ENCODE measurements at places on chromosomes 6 and 20.

- DNase-seq: no peak
Observed at GRCh38 chr6:46419576-46420002, 71.7 kb downstream of the RCAN2 start.

DNA sequence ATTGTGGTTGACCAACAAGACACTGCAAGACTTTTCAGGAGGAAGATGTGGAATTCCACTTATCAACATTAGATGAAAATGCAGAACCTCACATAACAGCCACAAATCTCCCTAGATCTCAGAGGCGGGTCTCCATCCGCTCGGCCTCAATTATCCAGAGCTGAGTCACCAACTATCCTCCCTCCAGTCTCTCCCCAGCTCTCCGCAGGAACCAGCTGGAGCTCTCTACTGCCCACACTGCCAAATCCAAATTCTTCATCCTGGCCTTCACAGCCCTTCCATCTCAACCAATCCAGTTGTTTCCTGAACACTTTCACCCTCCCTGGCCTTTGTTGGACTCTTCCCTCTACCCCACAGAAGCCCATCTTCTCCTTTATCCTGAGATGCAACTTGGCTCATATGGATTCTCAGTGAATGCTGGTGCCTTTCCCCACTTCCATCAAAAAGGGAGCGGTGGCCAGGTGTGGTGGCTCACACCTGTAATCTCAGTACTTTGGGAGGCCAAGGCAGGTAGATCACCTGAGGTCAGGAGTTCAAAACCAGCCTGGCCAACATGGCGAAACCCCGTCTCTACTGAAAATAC, 3.5 kb upstream of the TGIF2 start:
- DNase-seq: no peak

DNA sequence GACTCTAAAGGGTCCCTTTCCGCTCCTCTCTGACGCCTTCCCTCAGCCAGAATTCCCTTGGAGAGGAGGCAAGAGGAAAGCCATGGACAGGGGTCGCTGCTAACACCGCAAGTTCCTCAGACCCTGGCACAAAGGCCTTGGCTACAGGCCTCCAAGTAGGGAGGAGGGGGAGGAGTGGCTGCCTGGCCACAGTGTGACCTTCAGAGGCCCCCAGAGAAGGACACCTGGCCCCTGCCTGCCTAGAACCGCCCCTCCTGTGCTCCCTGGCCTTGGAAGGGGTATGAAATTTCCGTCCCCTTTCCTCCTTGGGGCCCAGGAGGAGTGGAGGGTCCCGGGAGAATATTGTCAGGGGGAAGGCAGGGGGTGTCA, 2.7 kb downstream of the VEGFA start:
- DNase-seq: no peak

- peak; percentile 13 for DNase-seq
Observed at GRCh38 chr6:137904822-137905617, 38.0 kb downstream of the TNFAIP3 start.

- peak; percentile 20 for DNase-seq
Observed at GRCh38 chr6:76876922-76877553, 586.3 kb downstream of the HTR1B start.

DNA sequence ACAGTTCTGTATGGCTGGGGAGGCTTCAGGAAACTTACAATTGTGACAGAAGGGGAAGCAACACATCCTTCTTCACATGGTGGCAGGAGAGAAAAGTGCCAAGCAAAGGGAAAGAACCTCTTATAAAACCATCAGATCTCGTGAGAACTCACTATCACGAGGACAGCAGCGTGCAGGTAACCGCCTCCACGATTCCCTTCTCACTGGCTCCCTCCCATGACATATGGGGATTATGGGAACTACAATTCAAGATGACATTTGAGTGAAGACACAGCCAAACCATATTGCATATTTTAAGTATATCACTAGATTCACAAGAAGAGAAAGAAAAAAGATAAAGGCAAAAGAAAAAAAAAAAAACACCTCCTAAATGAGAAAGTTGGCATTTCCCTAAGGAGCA, 431.9 kb upstream of the RGS17 start:
- no peak for DNase-seq

DNA sequence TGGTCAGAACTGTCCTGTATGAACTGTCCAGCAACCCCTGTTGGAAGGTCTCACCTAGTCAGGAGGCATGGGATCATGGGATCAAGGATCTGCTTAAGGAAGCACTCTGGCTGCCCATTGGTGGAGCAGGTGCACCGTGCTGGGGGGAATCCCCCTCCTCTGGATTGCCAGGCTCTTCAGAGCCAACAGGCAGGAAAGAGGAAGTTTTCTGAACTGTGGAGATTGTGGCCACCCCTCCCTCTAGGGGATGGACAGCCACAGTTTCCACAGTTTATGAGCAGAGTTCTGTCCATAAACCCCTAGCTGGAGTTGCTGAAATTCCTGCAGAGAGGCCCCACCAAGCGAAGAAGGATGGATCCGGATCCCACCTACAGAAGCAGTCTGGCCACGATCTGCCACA, 13.0 kb upstream of the HLA-DQB1 start:
- DNase-seq: no peak

DNA sequence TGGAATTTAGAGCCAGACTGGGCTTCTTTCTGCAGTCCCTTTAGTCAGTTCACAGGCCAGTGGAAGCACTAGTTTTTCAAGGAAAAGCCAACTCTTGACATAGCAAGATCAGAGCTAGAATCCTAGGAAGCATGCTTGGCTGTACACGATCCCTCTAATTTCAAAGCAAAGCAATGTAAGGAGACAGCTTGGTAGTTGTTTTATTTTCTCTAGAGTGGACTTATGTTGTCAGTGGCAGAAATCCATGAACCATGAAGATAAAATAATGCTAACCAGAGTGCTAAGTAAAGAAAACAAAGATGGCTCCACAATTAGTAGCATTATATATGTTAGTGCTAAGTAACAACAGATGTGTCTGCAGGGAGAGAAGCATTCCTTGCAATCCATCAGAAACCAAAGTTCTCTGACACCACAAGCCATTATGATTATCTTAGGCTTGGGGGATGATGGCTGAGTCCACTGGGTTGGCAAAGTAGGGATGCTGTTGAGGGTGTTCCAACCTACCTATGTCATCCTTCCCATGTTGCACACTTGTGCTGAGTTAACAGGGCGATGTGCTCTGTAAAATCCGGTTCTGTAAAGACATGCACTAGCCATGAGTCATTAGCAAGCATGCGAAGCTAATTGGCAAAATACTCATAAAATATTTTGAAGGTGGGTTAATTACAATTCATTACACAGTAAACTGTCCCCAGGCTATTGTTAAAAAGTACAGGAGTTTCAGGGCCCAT, 115.2 kb downstream of the BMP2 start:
- DNase-seq: no peak

- no peak for DNase-seq
Observed at GRCh38 chr6:28312939-28313338, 23.0 kb downstream of the ZSCAN31 start.

DNA sequence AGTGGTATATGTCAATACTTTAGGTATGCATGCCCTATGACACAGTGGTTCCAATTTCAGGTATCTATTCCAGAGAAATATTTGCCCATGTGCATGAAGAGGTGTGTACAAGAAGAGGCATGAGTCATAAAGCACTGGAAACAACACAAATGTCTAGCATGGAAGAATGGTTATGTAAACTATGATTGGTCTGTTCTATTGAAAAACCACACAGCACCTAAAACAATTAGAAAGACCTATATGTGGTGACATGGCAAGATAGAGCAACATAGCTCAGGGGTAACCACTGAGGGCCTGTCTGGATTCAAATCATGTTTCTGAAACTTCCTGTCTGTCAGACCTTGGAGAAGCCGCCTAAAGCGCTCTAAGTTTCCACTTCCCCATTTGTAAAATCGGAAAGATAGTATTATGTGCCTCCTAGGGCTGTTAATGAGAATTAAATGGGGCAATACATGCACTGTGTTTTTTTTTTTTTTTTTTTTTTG, 76.0 kb upstream of the SHLD1 start:
- DNase-seq: no peak

- DNase-seq: no peak
Observed at GRCh38 chr6:83849127-83849526, 4.0 kb upstream of the RIPPLY2 start.

DNA sequence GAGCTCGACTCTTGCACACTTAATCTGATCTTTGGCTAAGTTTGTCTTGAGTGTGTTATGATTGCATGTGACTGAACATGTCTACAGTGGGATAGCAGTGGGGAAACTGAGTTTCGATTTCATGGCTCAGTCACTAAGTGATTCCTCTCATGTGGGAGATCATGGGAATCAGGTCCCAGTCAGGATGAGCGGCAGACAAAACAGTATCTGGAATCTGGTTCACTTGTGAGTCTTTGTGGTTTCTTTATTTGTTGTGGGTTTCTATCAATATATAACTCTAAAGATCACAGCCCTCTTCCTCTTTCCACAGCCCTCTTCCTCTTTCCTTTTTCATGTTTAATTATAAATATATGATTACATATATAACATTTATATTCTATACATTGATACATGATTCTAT, 4.0 kb downstream of the RPP21 start:
- DNase-seq: no peak

DNA sequence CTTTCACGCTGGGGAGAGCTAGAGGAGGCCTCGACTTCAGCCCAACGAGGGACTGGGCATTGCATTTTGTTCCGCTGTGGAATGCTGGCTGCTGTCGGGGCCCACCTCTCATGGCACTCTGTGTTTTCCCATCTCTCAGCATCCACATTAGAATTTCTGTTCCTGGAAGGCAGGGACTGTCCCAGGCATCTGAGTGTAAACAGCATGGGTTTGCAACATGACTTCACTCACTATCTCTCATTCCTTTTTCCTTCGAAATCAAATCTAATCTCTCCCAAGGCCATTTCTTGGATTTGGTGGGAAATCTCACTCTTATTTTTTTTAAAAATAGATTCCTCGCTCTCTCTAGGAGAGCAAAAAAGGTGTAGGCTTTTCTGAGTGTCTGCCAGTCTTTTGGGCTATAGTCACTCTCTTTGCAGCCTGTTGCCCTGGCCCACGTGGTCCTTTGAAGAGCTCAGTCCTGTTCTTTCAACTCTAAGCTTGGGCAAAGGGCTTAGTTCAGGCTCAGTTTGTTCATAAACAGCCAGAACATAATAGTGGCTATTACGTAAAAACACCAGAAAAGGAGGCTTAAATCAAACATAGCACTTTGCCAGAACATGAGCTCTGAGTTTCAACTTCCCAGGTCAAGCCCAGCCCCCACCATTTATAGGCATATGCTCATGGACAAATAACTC, 284.6 kb upstream of the ZFP64 start:
- DNase-seq: no peak

DNA sequence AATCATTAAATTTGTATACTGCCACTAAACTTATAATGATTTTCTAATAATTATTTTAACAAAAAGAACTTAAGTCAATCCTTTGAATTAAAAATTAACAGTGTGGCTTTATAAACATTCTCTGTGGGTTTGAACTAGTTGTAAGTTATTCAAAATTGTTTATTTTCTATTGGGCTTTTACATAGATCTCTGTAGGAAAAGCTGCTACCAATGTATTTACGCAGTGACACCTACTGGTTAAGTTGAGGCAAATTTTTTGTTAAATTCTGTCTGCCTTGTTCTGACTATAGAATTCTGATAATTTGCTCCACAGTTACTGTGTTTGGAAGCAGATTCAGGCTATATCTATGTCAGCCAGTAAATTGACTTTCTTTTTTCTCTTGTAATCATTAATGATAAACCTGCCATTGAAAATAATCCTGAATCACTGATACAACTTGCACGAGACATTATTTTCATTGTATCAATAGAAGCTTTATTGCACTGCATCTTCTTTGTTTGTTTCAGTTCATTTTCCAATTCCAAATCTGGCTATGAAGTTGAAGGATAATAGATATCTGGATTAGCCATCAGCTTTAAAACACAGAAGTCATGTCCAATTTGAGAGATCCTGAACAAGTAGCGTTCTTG, 66.0 kb upstream of the UTRN start:
- no peak for DNase-seq

All from left renal cortex interstitium (tissue), 4 donors.